Endodermal cell (in vitro differentiated cells): ENCODE measurements at places on chromosomes 2 and 18.
A peak's percentile ranks its signal among the peaks of the same experiment; 100 is the strongest.

DNA sequence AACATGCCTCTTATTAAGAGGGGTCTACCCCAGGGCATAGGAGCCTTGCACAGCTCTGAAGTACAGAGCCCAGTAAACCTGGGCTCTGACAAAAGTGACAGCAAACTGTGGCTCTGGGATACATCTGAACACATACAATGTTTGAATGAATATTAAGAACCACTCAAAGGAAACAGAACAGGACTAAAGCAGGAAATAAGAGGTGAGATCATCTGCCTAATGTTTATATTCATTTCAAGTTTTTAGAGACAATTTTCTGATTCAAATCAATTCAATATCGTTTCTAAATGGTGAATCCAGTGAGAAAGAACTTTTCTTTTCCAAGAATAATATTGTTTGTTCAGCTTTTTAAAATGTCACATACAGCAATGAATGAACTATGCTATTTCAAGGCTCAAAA lies 136.7 kb upstream of the CAVIN2 start:
- H3K27me3 ChIP-seq, result no peaks in the 10 kb centered on the region
- no peak overlapping the region for H3K27ac ChIP-seq
- no peak overlapping the region for H3K4me3 ChIP-seq
- no peaks in the 10 kb centered on the region for H3K4me1 ChIP-seq
- no peak for DNase-seq

DNA sequence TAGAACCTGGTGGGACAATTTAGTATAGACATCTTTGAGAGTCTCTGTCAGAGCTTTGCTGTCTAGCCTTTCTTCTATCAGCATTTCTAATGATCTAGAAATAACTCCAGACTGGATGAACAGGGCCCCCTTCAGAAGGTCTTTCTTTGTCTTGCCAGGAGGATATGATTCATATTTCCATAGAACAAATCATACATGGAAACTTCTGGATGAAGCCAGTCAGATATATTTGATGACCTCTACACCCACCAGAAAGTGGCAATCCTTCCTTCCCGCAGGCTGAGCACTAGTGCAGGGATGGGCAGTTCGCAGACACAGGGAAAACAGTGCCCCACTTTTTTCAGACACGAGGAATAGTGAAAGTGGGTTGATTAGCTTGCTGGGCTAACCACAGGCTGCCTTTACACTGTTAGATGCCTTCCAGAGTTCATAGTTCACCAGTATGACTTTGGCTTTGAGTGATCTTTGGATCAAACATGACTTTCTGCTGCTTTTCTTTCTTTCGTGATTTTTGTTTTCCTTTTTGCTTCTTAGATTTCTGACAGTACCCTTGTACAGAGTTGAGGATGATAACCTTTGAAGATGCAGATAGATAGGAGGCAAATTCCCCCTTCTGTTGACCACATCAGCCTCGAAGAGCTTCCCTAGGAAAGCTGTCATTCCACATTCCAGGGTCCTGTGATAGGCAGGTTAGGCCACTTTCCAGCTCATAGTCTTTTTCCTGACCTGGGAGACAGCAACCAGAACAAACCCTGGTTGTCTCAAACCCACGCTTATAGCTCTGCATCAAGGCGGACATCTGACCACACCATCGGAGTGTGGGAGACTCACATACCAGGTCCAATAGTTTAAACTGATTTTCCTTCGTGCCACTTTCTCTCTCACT lies 237.0 kb downstream of the ZNF407 start:
- DNase-seq, result peak; percentile 49
- H3K27ac ChIP-seq, result no peak overlapping the region
- H3K4me1 ChIP-seq, result peaks cover 12% of the 10 kb centered on the region
- H3K4me3 ChIP-seq, result no peak overlapping the region
- no peaks in the 10 kb centered on the region for H3K36me3 ChIP-seq

DNA sequence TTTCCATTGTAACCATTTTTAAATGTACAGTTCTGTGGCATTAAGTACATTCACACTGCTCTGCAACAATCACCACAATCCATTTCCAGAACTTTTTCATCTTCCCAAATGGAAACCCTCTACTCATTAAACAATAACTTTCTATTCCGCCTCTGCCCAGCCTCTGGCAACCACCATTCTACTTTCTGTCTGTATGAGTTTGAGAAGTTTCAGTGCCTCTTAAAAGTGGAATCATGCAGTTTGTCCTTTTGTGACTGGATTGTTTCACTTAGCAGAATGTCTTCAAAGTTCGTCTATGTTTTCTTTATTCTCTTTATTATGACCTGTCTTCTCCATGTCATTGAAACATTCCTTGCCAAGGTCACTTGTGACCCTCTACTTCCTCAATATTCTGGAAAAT lies 22.0 kb upstream of the PELI1 start:
- no peaks in the 10 kb centered on the region for H3K36me3 ChIP-seq
- H3K27me3 ChIP-seq, result no peaks in the 10 kb centered on the region
- no peaks in the 10 kb centered on the region for H3K4me1 ChIP-seq
- H3K27ac ChIP-seq, result no peak overlapping the region

GRCh38 chr2:239160226-239161143 lies 240.3 kb downstream of the HDAC4 start:
- peak; percentile 28 for DNase-seq
- no peaks in the 10 kb centered on the region for H3K4me1 ChIP-seq
- H3K27ac ChIP-seq, result no peak overlapping the region
- no peak overlapping the region for H3K4me3 ChIP-seq

GRCh38 chr2:145546091-145546490 lies 1026.2 kb upstream of the ZEB2 start:
- H3K27ac ChIP-seq, result no peak overlapping the region
- DNase-seq, result no peak
- no peaks in the 10 kb centered on the region for H3K27me3 ChIP-seq
- H3K4me1 ChIP-seq, result peaks cover 9% of the 10 kb centered on the region

- H3K4me3 ChIP-seq, result no peak overlapping the region
- DNase-seq, result no peak
- H3K4me1 ChIP-seq, result peaks cover 3% of the 10 kb centered on the region
- no peak overlapping the region for H3K27ac ChIP-seq
These were observed 100.2 kb downstream of the TNS1 start for GRCh38 chr2:217902379-217903141.

GRCh38 chr18:54532222-54532621 lies 58.8 kb upstream of the DYNAP start:
- H3K27ac ChIP-seq, result no peak overlapping the region
- H3K4me1 ChIP-seq, result peaks cover 16% of the 10 kb centered on the region
- no peaks in the 10 kb centered on the region for H3K36me3 ChIP-seq
- no peaks in the 10 kb centered on the region for H3K27me3 ChIP-seq
- no peak overlapping the region for H3K4me3 ChIP-seq
- DNase-seq, result peak; percentile 58

GRCh38 chr2:149038442-149039212 lies at the start of gene LYPD6B:
LYPD6B (plus strand) TSS chr2:149038699; CDS start chr2:149130949, 92,250 bp downstream.
- H3K27me3 ChIP-seq, result peaks cover 65% of the 10 kb centered on the region
- no peaks in the 10 kb centered on the region for H3K4me1 ChIP-seq
- DNase-seq, result peak; percentile 88

GRCh38 chr18:56248610-56249235 lies 389.7 kb downstream of the TXNL1 start:
- no peak overlapping the region for H3K4me3 ChIP-seq
- no peak overlapping the region for H3K27ac ChIP-seq
- DNase-seq, result no peak
- no peaks in the 10 kb centered on the region for H3K36me3 ChIP-seq

DNA sequence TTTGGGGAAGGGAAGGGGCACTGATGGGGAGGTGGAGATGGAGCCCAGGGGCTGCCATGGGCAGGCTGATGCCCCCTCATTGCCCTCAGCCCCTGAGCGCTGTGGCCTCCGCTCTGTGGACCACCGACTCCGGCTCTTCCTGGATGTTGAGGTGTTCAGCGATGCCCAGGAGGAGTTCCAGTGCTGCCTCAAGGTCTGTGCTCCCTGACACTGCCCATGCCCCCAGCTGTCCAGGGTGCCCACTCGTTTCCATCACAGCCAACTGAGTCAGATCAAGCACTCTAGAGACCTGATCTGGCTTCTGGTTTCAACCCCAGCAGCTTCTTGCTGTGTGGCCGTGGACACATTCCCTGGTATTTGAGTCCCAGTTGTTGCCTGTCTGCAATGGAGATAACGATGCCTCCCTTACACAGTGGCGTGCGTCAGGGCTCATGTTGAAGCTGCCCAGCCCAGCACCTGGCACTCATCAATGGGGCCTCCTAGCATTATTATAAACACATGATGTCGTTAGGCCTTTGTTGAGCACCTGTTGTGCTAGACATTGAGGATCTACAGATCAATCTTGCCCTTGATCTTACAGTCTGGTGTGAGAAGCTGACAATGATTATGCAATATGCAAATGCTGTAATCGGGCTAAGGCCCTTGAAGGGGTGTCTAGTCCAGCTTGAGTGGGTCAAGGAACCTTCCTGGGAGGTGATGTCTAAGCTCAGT lies 14.4 kb downstream of the STK11IP start:
- no peak for DNase-seq
- H3K36me3 ChIP-seq, result no peaks in the 10 kb centered on the region
- no peaks in the 10 kb centered on the region for H3K4me1 ChIP-seq
- no peaks in the 10 kb centered on the region for H3K27me3 ChIP-seq
- no peak overlapping the region for H3K27ac ChIP-seq

GRCh38 chr2:230520875-230521155 lies 104.8 kb downstream of the SP100 start:
- no peak overlapping the region for H3K4me3 ChIP-seq
- DNase-seq, result no peak
- H3K27me3 ChIP-seq, result no peaks in the 10 kb centered on the region
- no peaks in the 10 kb centered on the region for H3K36me3 ChIP-seq
